Neuronal stem cell (in vitro differentiated cells): ENCODE measurements at places on chromosomes 16 and 17.

GRCh38 chr17:3911271-3912053 lies 4.8 kb downstream of the P2RX1 start:
- no peak for DNase-seq

- no peak for DNase-seq
Measured at GRCh38 chr17:60161598-60162330, 12.0 kb downstream of the CA4 start.

DNA sequence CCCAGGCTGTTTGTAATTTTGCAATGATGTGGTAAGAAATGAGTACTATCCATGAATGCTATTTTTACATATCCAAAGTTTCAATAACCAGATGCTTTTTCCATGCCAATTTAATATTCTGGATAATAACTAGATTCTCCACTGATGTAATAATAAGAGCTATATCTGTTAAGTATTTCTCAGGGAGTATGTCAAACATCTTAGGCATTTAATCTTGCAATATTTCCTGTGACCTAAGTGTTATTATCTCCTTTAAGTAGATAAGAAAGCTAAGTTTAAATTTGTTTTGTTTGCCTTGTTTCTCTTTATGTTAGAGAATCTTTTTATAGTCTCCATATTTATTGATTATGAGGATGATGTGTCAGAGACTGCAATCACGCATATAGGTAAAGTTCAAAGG lies 32.3 kb upstream of the HS3ST3A1 start:
- DNase-seq: no peak

GRCh38 chr17:73371836-73372235 lies 60.0 kb upstream of the CDC42EP4 start:
- DNase-seq: no peak

- DNase-seq: no peak
Measured at GRCh38 chr17:74796866-74797265, 20.7 kb upstream of the NAT9 start.

- peak; percentile 63 for DNase-seq
Measured at GRCh38 chr17:18258356-18259038, at the start of gene FLII. TSS of gene FLII (minus strand) at chr17:18258738. CDS start at chr17:18258690, 48 bp downstream.

GRCh38 chr16:69691980-69692911 lies 34.1 kb downstream of the NQO1 start:
- DNase-seq: no peak

- no peak for DNase-seq
Measured at GRCh38 chr17:74831444-74832146, 28.1 kb downstream of the GRIN2C start.

GRCh38 chr17:80160536-80160935 lies 9.3 kb upstream of the CARD14 start:
- DNase-seq: no peak

DNA sequence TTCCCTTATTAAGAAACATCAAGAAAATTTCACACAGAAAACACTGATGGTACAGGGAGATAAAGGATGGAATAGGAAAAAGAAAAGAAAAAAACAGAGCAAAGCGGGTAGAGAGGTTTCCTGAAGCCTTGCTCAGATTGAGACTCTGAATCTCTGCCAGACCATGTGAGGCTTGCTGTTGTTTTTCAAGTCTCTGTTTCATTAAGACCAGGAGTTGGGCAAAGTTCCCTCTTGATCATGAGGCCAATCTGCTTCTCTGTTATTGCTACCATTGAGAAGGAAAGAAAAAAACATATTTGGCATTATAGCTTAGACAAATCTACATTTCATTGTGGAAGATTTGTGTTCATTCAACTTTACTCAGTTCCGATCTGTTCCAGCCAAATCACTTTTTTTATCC lies 201.6 kb upstream of the SOX9 start:
- DNase-seq: no peak

DNA sequence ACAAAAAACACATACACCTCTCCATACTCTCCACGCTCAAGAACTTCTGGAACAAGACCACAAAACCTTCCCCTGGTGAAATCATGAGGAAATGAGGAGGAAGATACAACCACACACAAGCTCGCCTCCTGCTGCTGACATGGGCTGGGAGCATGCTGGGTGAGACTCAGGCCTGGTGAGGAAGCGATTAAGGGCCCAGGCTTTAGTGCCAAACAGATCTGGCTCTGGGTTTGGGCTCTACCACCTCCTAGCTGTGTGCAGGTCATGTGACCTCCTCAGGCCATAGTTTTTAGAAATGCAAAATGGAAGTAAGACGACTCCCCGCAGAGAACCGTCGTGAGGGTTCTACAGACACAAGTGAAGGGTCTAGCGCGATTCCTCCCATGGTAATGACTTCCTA lies 41.3 kb downstream of the VAC14 start:
- DNase-seq: no peak

DNA sequence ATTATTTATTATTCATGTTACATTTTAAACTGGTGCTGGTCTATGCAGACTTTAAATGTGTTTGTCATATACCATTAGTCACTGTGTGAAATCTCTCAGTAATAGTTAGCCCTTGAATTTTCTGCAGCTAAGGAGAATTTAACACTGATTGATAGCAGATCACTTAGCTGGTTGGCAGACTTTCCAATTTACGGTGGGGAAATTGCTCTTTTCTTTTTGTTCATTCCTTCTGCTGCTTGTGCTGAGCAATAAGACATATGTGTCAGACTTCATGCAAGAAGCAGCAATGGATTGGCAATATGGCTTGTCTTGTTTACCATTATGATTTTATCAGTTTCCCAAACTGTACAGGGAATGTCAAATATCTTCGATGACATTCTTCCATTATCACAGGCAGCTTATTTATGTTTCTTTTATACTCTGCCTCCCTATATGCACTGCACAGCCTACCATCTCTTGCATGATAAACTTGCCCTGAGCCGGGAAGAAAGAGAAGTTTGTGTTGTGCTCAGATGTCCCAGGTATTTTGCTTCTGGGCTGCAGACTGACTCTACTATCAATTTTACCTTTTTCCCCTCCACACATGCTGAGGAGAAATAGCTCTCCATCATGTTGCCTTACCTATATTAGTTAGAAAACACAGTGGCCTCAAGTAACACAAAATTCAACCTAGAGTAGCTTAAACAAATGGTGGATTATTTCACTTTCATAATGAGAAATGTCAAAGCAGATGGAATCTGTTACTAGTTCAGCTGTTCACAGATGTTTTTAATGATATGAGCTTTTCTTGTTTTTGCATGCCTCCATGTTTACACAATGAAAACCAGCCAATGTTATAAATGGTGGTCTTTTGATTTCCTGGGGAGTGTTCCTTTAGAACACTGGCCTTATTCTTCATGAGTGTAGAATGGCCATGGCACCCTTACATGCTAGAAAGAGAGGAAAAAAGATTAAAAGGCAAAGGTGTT lies 968.1 kb upstream of the GOT2 start:
- no peak for DNase-seq

DNA sequence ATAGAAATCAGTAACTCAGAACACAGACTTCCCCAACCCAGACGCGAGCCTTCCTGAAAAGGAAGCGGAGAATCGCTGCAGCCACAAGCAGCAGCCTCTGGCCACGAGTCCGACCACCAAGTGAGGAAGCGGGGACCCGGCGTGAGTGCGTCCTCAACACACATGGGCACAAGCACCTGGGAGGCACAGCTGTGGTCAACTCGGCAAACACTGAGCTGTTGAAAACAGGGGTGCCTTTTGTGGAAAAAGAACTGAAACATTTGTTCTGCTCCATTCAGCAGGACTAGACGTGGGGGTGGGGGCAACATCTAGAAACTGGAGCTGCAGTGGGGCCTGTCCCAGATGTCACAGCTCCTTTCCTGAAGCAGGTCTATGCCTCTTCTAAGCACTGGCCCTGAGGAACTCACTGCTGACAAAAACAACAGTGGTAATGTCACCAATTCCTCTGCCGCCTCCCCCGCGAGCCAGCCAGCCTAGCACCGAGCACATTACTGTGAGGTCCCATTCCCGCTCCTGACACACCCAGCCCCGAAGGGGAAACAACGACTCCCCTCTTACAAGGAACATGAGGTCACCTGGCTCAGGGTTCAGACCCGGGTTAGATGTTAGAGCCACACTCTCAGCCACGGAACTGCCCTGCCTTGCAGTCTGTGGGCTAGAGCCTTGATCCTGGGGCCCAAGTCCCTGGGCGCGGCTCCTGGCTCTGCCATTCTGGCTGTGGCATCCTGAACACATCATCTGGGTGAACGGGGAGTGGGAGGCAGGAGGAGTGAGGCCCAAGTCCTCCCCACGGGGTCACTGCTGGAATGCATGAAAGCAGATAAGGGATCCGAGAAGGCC lies 29.0 kb downstream of the KDM8 start:
- no peak for DNase-seq

DNA sequence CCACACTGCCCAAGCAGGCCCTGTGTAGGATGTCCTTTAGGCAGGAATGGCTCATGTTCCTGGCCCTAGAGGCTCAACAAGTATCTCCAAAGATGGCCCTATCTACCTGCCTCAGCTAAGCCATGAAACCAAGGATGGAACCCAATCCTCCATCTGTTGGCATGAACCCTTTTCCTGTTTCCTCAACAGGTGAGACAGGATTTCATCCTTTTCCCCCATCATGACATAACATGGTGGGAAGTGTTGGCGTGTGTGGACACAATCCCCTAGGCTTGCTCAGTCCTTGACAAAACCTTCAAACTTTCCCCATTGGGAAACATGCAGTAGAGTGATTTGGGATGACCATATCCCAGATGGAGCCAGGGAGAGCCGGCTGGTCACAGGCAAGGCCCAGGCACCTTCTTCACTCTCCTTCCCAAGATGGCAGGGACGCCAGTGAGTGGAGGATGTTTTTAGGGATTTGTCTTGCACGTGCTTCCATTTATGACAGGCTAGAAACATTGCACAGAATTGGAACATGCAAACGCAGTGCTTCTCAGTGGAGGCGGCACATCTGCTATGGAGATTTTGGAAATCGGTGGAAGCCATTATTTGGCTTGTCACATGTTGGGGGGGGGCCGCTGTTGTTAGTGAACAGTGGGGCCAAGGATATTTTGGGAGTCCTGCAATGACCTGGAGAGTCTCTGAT lies 77.0 kb downstream of the MYH11 start:
- no peak for DNase-seq

DNA sequence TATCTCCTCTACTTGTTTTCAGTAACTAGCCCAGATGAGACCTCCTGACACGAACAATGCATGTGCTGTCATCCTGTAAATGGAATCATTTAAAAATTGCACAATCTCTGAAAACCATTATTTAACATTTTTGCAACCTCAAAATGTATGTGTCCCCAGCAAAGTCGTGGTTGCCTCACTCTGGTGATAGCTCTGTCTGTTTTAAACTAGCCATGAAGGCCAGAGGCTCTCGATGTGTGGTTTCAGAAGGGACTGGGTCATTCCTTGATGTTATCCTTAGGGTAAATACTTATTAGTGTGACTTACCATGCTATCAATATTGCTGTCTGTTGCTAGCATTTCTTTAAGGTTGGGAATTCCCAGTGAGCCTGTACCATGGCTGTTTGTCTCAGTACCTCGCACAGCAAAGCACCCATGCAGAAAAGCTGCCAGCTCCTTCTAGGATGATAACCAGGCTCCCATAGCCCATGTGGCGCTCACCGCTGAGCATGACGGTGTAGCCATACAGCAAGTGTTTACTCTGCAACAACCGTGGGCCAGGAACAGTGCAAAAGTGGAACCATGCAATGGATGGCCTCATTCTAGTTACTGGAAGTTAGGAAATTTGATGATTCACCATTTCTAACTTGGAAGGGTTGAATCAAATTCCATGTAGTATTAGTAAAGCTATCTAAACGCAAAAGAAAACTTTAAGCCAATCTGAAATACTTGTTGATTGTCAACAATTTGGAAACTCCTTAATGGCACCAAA lies 2.9 kb upstream of the PGS1 start:
- no peak for DNase-seq

DNA sequence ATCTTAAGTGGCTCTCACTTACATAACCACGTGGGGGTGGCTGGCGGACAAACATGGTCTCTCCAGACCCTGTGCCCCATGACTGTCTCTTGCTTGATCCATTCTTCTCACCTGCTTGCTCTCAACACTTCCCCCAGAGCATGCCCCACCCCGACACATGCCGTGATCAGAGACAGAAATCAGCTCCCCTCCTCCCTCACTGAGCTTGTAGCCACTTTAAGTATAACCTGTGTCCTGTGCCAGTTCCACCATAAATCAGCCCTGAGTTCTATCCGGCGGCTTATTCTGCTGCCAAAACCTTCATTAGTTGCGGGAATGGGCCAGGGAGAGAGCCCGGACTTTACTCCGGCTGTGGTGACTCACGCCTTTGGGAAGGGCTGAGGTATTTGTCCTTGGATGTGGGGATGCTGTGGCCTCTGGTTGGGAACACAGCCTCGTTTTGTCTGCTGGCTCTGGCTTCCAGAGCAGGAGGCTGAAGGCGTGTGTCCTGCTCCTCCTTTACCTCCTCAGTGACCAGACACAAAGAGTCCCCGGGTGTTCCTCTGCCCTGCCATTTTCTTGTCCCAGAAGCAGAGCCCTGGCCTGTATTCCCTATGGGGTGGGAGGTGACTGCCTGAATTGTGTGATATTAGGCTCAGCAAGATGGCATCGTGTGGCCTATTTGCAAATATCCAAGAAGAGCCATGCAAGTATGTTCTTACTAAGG lies 21.1 kb downstream of the ANKRD40 start:
- no peak for DNase-seq

DNA sequence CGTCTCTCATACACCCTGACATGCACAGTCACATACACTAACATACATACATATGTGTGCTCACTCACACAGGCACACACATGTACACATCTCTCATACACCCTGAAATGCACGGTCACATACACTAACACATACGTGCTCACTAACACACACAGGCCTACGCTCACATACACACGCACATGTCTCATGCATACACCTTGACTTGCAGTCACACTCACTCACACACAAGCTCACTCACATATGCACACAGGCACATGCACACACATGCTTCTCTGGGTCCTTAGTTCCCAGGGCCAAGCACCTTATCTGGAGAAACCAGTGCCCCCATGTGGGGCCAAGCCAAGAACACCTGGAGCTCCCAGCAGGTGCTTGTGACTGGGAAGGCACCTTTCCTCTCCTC lies 240.3 kb downstream of the RBFOX3 start:
- DNase-seq: no peak

GRCh38 chr17:62892870-62893338 lies 73.1 kb upstream of the TANC2 start:
- DNase-seq: no peak

DNA sequence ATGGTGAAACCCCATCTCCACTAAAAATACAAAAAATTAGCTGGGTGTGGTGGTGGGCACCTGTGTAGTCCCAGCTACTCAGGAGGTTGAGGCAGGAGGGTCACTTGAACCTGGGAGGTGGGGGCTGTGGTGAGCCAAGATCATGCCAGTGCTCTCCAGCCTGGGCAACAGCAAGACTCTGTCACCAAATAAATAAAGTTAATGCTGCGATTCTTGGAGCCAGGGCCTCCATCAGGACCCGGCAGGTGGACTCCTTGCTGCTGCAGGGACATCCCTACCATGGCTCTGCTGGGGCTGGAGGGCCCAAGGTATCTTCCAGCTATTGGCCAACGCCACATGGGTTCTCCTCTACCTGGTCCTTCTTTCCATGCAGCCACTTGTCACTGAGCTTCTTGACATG lies 82.5 kb upstream of the CACNG5 start:
- no peak for DNase-seq
